ENCODE measurements at places on chromosomes 5 and 9. TPM values are rescaled to one million over a fixed set of nuclear protein-coding genes. Genes with fewer than 3 reads are reported as not detected.
A peak's percentile ranks its signal among the peaks of the same experiment; 100 is the strongest.

DNA sequence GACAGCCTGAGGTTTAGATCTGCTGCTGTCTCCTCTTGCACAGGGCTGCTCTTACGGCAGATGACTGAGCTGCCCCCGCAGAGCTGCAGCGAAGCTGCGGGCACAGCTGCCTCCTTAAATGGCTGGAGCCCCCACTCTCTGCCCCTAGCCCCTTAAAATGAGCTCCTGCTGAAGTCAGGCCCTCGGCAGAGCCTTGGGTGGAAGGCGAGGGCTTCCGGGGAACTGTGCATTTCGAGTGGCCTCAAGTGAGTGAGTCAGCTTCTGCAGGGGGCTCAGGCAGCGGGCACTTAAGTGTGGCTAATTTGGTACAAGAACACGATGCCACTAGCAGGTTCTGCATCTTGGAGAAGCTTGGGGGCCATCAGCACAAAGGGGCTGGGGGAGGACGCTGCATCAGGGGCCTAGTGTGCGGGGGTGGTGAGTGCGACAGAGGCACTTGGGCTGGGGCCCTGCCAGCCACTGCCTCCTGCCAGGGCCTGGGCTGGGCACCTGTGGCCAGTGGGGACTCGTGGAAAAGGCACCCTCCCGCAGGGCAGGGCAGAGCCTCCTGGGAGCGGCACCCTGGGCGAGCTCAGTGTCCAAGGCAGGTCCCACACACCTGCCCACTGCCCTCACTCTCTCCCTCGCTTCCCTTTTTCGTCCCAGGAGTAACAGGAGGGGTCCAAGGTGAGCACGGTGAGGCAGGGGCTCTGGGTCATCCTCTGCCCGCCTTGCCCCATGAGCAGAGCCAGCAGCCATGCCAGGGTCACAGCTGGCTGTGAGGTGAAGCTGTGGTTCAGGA is 28.8 kb upstream of the RNU6ATAC start:
- peaks cover 13% of the 10 kb centered on the region for H3K4me1 ChIP-seq
- peaks cover 12% of the 10 kb centered on the region for H3K27me3 ChIP-seq
- DNase-seq, result no peak
- no peak overlapping the region for H3K4me3 ChIP-seq
- no peak overlapping the region for H3K27ac ChIP-seq

GRCh38 chr9:70551396-70551795 is 136.9 kb upstream of the KLF9 start:
- no peak overlapping the region for H3K4me3 ChIP-seq
- peaks cover 15% of the 10 kb centered on the region for H3K4me1 ChIP-seq
- no peaks in the 10 kb centered on the region for H3K36me3 ChIP-seq

DNA sequence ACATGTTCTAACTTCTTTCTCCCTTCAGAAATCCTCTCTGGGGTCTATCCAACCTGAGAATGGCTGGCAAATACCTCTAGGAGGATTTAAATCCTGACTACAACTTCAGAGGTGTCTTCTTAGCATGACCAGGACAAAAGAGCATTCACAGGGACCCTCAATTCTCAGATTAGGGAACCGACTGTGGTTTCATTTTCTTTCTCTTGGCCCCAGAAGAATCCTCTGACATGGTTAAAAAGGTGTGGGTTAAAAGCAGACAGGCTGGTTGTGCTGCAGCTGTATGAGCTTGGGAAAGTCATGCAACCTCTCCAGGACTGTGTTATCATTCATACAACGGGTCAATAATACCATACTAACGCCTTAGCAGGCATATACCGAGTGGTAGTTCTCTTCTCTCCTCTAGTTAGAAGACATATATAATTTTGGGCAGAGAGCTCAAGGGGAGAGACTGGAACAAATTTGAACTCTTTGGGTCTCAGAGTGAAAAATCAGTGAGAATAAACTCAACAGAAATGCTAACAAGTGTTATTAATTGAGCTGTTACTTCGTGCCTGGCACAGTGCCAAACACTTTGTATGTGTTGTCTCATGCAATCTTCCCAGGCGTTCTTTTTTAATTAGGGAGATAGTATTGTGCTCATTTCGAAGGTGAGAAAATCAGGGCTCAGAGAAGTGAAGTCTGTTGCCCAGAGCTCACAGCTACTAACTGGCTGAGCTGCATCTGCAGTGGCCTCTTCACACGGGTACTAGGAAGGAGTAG is 35.2 kb downstream of the INSYN2B start:
- DNase-seq, result no peak
- no peak overlapping the region for H3K4me3 ChIP-seq
- H3K4me1 ChIP-seq, result peaks cover 19% of the 10 kb centered on the region

DNA sequence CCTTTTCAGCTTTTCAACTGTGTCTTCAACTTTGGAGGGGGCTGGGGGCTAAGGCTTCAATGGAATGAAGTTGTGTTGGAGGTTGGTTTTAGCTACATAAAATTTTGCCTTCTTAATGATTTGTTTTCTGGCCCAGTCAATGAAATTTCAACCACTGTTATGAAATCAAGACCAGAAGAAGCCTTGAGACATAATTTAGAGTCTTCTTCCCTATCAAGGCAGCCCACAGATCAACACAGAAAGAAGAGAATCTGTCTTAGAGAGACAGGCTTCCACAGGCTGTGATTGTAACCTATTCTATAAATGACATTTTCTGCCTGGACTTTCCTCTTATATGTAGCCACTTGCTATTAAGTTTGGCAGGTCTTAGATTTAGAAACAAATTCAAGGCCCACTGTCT is 46.5 kb upstream of the ZSWIM6 start:
- no peaks in the 10 kb centered on the region for H3K27me3 ChIP-seq
- DNase-seq, result no peak
- peaks cover 9% of the 10 kb centered on the region for H3K4me1 ChIP-seq
- no peak overlapping the region for H3K27ac ChIP-seq
- H3K36me3 ChIP-seq, result no peaks in the 10 kb centered on the region

DNA sequence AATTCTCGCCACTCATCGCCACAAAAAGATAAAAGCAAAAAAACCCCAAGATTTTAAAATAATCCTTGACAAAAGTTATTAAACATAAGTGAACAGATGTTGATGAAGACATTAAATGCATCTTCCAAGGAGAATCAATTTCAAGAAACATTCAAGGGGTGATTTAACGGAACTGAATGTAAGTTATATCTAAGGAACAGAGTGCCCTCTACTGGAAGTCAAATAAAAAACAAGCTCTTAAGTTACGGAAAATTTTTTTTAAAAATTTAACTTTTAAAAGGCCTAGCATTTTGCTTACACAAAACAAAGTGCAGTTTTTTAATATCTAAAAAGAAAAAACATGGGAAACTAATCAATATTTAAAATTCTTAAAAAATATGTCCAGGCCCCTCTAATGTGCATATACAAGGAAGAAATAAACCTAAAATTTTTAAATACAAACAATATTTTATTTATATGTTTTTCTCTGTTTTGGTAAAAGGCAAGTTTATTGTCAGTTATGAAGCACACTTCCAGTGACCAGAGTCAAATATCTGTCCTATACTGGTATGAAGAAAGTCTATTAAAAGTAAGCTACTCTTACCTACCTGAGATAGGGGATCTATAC is 28.0 kb downstream of the TEX10 start:
- H3K36me3 ChIP-seq, result peaks cover 20% of the 10 kb centered on the region
- H3K4me3 ChIP-seq, result no peak overlapping the region
- H3K27ac ChIP-seq, result no peak overlapping the region
- H3K4me1 ChIP-seq, result no peaks in the 10 kb centered on the region

DNA sequence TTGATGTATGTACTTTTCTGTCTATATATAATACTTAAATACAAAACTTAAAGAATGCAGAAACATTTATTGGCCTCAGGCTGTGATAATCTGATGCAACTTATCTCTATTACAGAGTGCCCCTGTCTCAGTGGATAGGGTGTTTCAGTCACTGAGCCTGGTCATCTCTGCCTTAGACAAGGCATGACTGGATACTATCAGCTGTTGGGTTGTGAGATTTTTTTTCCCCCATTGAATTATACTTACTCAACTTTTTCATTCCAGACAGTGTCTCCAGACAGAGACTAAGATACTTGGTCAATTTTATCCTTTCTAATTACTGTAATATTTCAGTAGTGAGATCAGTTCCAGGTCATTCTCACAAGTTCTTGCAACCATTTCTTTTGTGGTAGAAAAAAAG is 26.7 kb downstream of the XRCC4 start:
- H3K4me3 ChIP-seq, result no peak overlapping the region
- H3K27ac ChIP-seq, result no peak overlapping the region
- H3K27me3 ChIP-seq, result no peaks in the 10 kb centered on the region
- H3K36me3 ChIP-seq, result no peaks in the 10 kb centered on the region
- no peak for DNase-seq

DNA sequence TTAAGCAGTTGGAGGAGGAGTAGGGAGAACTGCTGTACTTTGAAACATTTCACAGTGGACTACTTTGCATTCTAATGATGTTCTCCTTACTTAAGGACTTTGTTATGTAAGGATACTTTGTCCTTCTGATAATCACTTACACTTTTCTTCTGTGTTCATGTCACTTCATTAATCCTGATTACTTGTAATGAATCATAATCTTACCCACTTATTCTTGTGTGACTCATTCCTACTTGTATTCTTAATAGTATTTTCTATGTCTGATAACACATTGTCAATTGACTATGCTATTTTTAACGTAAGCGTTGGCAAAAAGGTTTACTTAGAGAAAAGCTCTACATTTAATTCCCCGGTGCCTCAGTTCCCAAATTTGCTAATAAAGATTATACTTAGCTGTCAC is 63.8 kb downstream of the GHR start:
- H3K36me3 ChIP-seq, result no peaks in the 10 kb centered on the region
- no peaks in the 10 kb centered on the region for H3K27me3 ChIP-seq
- H3K27ac ChIP-seq, result no peak overlapping the region
- DNase-seq, result no peak

DNA sequence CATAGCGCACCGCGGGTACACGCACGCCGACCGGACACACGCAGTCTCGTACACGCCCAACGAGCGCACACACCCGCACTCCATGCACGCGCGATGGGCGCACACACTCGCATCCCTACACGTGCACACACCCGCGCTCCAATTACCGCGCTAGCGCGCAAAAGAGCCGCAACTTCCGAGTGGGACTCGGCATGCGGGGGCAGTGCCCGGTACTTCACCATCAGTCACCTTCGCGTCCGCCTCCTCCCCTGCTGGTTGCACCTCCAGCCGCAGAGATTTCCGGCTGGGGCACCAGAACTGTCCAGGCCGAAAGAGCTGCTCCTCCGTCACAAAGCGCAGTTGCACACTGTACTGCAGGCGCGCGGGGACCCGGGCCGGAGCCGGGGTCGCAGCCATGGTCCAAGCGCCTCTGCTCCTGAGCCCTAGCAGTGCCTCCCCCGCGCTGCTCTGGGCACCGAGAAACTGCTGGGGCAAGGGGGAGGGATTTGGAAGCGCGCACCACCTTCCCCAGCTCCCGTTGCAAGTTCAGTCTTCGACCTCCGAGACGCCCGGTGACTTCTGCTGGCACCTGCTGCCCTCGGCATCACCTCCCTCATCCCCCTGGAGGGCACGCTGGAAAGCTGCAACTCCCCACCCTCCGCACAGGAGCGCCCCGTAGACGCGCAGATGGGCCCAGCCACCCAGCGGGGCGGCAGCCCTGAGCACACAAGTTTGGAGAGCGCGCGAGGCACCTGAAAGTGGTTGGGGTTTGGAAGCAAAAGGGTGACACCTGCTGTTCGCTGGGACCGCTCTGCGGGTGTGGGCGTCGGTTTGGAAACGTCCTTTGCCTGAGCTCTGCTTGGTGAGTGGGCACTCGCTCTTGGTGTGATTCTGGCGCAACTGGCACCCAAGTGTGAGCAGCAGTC is 337.4 kb upstream of the PUM3 start:
- DNase-seq, result peak; percentile 74
- peaks cover 13% of the 10 kb centered on the region for H3K4me1 ChIP-seq
- H3K4me3 ChIP-seq, result peak overlapping the region; percentile 90
- no peaks in the 10 kb centered on the region for H3K36me3 ChIP-seq
- H3K27ac ChIP-seq, result no peak overlapping the region

GRCh38 chr9:117587263-117587662 is 116.9 kb upstream of the TLR4 start:
- no peak overlapping the region for H3K4me3 ChIP-seq
- no peak overlapping the region for H3K27ac ChIP-seq
- no peaks in the 10 kb centered on the region for H3K27me3 ChIP-seq
- H3K36me3 ChIP-seq, result no peaks in the 10 kb centered on the region
- no peaks in the 10 kb centered on the region for H3K4me1 ChIP-seq

DNA sequence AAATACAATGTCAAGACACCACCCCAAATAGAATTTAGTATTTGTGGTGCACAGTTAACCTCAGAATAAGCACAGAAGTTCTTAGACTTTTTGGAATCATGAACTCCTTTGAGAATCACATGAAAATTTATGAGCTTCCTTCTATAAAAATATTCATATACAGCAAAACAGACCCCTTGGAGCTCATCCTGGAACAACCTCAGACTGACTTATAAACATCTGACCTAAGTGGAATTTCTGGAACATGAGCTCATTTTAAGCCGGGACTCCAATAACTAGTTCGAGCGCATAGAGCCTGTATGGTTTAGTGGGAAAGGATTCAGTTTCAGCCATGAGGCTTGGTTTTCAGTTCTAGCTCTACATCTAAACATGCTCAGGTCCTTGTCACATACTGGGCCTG is 192.3 kb downstream of the DEPDC1B start:
- DNase-seq, result no peak
- H3K27me3 ChIP-seq, result no peaks in the 10 kb centered on the region
- peaks cover 14% of the 10 kb centered on the region for H3K4me1 ChIP-seq
- H3K27ac ChIP-seq, result no peak overlapping the region
- H3K36me3 ChIP-seq, result no peaks in the 10 kb centered on the region

DNA sequence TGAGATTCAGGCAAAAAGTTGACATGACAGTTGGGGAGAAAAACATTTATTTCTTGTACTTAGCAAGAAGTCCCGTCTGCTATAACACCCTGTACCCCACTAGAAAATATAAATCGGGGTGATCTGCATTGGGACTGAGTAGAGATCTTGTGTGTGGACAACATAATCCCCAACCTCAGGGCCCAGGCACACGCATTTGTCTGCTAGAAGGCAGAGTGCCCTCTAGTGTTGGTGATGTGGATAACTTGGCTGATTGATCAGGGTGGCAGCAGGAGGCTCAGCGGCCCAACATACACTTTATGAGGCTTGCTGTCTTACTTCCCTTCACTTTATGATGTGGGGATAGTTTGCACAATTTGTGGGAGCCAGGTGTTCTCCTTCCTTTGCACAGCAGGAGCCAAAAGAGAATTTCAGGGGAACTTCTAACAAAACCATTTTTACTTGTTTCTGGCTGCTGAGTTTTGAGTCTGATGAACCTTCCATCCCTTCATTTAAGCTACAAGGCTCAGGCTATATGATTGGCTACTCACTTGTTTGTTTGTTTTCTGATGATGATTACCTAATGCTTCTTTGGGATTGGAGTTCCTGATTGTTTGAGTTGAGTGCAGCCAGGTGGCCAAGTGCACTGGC is 263.2 kb downstream of the DMAC1 start:
- no peaks in the 10 kb centered on the region for H3K4me1 ChIP-seq
- no peaks in the 10 kb centered on the region for H3K36me3 ChIP-seq
- H3K4me3 ChIP-seq, result no peak overlapping the region
- peaks cover 9% of the 10 kb centered on the region for H3K27me3 ChIP-seq

- DNase-seq, result no peak
- no peak overlapping the region for H3K27ac ChIP-seq
These were observed 46.1 kb downstream of the SLC25A46 start for GRCh38 chr5:110784901-110785300.

GRCh38 chr9:87245271-87245670 is 252.4 kb upstream of the DAPK1 start:
- no peaks in the 10 kb centered on the region for H3K36me3 ChIP-seq
- no peak overlapping the region for H3K27ac ChIP-seq
- peaks cover 4% of the 10 kb centered on the region for H3K4me1 ChIP-seq
- H3K4me3 ChIP-seq, result no peak overlapping the region

- no peaks in the 10 kb centered on the region for H3K36me3 ChIP-seq
- no peak for DNase-seq
- H3K4me1 ChIP-seq, result peaks cover 6% of the 10 kb centered on the region
- H3K4me3 ChIP-seq, result no peak overlapping the region
These were observed 124.7 kb upstream of the NIPBL start for GRCh38 chr5:36751886-36752285.

BRINP1 gene
- total RNA-seq, result 8.6 TPM

PTGS1 gene
- 1.1 TPM for total RNA-seq

POU5F2 gene
- 0.29 TPM for total RNA-seq

F2RL2 gene
- total RNA-seq, result 0.29 TPM

Measured in type B pancreatic cell (in vitro differentiated cells).